ENCODE measurements at places on chromosomes 2 and 18.
A peak's percentile ranks its signal among the peaks of the same experiment; 100 is the strongest.

DNA sequence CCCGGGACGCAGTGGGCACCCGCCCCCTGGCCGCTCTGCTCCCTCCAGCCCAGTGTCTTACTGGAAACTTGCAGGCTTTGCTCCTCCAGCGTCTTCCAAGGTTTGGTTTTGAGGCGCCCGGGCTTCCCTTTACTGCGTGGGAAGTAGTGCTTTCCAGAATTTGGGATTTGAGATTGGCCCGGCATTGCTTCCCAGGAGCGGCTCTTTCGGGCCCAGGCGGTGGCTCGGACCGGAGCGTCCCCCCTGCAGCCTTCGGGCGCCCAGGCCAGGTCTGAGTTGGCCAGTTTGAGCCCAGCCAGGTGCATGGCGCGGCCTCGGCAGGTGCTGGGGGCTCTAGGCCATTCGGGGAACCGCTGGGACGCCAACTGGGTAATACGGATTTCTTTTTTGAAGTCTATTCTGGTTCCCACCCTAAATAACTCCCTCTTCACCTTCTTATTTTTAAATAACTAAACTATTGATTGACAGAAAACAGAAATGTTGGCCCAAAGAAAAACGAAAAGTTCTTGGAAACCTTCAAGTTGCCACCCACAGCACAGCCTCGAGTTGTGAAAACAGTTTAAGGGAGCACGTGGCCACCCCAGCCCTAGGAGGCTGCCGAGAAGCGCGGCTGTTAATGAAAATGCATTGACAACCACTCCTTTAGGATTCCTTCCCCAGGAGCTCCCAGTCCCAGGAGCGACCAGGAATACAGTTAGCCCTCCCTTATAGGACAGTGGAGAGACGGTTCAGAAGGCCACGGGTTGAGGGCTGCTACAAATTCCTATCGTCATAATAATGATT lies 766 bp downstream of the SNTG2 start:
- DNase-seq = no peak

GRCh38 chr18:60872434-60872833 lies 460.8 kb upstream of the CDH20 start:
- DNase-seq = no peak

- DNase-seq = no peak
These were observed 36.0 kb upstream of the EVA1A start for GRCh38 chr2:75596784-75597183.

GRCh38 chr2:160299540-160299939 lies 99.5 kb upstream of the ITGB6 start:
- DNase-seq = peak; percentile 48

DNA sequence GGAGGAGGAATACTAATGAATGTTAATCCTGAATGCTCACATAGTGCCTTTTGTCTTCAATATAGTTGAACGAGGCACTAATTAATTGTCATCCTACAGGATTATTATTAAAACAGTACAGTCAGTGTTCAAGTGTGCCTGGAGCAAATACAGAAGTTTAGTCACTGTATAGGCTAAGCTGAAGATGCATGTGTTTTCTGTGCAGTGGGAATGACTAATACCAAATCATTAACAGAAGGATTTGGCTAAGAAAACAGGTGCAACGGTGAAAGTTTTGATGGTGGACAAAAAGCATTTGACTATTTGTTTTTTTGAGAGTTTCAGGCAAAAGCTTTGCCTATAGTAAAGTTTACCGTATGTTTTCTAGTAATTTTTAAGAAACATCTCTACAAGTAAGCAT lies 62.8 kb downstream of the DCC start:
- DNase-seq = no peak

DNA sequence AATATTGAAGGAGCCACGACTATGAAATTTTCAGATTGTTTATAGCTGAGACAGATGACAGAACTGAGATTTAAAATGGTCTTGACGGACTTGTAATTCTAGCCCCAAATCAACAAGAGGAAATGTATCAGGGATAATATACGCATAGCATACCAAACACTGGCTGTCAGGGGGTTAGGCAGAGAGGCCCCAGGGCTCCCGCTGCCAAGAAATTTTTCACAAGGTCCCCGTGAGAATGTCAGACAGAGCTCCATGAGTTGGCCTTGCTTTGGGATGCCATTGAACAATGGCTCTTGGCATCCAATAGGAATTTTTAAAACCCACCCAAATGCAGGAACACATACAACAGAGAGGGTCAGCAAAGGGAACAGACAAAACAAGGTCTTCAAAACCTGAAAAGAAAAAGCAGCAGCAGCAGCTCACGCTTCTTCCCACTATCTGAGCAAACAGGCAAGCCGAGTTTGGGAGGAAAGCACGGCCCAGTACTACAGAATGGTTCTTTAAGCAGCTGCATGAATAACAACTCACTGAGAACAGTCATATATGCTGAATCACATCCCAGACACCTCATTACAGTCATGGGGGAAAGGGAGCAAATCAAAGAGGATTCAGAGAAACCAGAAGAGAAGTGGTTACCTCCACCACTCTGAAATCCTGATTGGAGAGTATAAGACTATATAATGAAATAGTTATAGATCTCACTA lies 445.6 kb downstream of the RND3 start:
- DNase-seq = no peak

DNA sequence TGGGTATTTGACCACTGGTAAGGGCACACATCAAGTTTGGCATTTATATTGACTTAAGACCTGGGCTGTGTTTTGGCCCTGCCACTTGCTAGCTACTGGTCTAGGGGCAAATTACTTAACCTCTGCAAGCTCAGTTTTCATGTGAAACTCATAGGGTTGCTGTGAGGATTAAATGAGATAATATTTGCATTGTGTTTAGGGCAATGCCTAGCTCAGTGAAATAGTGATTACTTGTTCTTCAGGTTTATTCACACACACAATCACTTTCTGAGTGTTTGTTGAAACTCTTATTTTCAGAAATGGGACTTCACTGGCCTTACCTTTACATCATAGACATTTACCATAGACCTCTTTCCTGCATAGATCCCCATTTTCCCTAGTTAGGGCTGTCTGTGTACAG lies 12.3 kb downstream of the CERS6 start:
- no peak for DNase-seq

- DNase-seq = peak; percentile 70
These were observed 89.0 kb downstream of the MARCHF4 start for GRCh38 chr2:216283038-216283900.

DNA sequence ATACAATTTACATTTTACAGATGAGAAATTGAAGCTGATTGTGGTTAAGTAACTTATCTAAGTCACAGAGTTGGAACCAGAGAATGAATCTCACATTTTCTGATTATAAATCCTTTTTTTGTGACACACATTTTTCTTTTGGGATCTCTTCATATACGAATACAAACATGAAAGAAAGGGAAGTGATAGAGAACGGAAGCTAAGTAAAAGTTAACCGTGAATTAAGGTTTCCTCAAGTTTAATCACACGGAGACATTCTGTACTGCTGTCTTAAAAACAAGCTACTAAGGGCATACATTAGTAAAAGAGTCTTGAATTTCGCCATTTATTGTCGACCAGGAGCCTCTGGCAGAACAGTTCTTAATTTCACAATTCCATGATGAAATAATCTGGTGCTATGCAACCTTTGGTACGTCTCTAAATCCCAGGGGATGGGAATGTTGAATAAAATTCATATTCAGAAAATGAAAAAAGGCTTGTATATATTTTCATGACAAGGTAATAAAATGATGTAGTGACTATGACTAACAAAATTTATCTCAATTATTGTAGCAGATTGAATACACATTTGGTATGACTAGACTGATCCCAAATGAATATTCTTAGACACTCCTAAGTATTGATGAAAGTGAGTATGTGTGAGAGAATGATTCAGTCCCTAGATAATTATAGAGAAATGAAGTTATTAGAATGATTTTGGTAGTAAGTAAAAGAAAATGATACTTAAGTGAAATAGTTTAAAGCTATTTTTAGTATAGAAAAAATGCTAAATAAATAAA lies 40.3 kb upstream of the ZSWIM2 start:
- no peak for DNase-seq

DNA sequence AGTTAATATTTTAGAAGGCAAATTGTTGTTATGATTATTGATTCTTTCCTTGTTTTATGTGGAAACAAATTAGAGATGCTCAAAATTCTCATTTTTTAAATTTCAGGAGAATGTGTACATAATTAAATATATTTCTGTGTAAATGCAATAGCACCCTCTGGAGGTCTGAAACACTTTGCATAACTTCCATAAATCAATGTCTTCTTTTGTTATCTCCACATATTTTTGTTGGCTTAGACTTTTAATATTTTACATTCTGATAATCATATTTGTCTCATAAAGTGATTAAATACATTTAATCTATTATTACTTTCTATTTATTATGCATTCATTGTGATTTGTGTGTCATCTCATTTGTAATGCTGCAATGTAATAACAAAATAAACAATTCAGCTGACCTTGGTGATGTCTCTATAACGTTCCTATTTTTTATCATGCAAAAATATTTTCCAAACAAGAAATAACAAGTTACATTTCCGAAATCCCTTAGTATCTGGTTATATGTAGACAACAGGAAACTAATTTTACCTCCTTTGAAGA lies 201.8 kb upstream of the GALNT5 start:
- DNase-seq = no peak

DNA sequence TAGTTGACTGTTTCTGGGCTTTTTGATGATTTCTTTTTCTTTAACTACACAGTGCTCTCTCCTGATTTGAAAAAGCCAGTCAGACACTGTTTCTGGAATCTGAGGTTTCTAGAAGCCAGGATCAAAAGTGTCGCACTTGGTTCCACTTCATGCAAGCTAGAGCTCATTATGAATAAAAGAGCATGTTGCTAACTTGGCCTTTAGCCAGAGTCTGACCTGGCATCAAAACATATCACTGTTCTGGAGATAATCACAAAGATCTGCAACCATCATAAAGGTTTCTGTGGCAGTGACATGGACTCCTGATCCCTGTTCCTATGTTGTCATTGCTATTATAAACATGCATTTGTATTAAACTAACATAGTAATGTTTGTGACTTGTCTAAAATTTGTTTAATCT lies 76.1 kb upstream of the MAPRE2 start:
- DNase-seq = no peak

DNA sequence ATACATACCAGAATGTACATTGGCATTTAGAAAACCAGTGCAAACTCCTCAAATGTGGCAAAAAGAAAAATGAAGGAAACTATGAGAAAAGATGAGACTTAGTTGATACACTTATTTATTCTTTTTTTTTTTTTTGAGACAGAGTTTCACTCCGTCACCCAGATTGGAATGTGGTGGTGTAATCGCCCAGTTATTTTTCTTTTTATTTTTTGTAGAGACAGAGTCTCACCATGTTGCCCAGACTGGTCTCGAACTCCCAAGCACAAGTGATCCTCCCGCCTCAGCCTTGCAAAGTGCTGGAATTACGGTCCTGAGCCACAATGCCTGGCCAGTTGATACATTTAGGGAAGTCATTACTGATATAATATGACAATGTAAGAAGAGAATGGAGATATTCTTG lies 274.2 kb upstream of the LRATD1 start:
- no peak for DNase-seq

GRCh38 chr2:28664120-28664842 lies 87.3 kb upstream of the PPP1CB start:
- DNase-seq = no peak

- DNase-seq = no peak
These were observed 71.4 kb downstream of the KCNF1 start for GRCh38 chr2:10982931-10983701.

- peak; percentile 43 for DNase-seq
These were observed 212.3 kb downstream of the MGAT5 start for GRCh38 chr2:134466141-134466540.

DNA sequence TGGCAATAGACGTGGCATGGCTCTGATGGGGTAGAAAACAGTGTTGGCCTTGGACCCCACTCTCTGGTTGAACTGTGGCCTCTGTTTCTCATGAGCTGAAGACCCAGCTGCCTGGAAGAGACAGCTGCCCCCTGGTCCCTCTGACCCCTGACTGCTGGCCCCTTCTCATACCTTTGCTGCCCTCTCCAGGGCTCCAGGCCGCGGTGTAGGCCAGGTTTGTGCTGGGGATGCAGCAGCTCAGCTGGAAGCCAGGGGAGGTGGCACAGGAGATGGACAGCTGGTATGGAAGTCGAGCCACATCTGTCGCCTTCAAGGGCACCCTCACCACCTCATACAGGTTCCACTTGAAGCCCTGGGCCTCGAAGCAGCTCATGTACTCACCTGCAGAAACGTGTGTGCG lies 31.7 kb upstream of the SELENOI start:
- DNase-seq = no peak

DNA sequence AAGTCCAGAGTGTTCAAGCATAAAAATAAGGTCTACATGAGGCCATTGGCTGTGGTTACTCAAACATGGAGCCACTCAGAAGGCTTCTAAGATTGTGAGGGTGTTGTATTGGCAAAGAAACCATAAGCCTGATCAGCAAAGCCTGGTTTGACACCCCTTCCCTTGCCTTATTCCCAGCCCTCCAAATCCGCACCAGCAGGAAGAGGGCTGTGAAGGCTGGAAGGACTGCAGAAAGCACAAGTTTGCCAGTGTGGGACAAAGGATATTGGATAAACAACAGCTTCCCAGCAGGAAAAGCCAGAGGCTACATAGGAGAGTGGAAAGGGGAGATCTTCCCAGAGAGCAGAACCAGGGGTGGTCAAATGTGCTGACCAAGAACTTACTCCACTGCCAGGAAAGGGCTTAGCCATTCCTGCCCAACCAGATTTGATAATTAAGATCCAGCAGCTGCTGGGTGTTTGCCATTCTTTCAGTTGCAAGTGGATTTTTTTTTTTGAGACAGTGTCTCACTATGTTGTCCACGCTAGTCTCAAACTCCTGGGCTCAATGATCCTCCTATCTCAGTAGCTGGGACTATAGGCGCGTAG lies 1.5 kb upstream of the PRKAG3 start:
- DNase-seq = no peak

DNA sequence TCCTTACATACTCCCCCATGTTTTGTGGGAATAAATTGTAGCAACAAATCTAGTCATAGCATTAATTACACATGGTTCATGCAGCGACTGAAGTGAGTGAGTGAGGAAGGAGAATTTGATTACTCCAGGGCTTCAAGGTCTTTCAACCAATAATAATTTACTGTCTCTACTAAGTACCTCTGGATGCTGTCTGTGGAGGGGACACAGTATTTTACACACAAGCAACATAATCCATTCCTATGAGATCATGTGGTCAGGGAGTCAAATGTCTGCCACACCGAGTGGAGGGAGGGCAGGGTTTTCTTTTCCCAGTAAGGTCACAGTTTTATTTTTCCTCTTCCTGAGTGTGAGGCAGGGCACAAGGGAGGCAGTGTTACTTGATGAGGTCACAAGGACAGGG lies 334.7 kb upstream of the CELF4 start:
- DNase-seq = no peak

- DNase-seq = no peak
These were observed 612.2 kb upstream of the VRK2 start for GRCh38 chr2:57434441-57434840.

DNA sequence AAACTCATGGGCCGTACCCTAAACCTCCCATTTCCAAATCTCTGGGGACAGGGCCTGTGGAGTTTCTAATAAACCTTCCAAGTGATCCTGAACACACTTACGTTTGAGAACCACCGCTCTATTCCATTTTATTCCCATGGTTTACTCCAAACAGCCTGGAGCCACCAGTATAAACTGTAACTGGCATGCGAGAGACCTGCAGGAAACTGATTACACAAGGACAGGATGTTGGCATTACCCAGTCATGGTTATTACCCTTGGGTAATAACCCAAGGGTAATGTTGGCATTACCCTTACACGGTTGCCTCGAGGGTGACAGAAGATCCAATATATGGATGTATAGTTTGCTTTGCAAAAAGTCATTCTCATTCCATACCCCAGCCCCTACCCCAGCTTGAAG lies 37.0 kb upstream of the YPEL5 start:
- no peak for DNase-seq
